CD4-positive, alpha-beta T cell treated with Interleukin-10 for 1 hour (primary cell): ENCODE measurements at places on chromosomes 4 and X.

GRCh38 chr4:101693842-101694398 lies 96.6 kb upstream of the BANK1 start:
- DNase-seq = no peak

- DNase-seq = no peak
Measured at GRCh38 chrX:18664947-18665346, 7.0 kb downstream of the RS1 start.

DNA sequence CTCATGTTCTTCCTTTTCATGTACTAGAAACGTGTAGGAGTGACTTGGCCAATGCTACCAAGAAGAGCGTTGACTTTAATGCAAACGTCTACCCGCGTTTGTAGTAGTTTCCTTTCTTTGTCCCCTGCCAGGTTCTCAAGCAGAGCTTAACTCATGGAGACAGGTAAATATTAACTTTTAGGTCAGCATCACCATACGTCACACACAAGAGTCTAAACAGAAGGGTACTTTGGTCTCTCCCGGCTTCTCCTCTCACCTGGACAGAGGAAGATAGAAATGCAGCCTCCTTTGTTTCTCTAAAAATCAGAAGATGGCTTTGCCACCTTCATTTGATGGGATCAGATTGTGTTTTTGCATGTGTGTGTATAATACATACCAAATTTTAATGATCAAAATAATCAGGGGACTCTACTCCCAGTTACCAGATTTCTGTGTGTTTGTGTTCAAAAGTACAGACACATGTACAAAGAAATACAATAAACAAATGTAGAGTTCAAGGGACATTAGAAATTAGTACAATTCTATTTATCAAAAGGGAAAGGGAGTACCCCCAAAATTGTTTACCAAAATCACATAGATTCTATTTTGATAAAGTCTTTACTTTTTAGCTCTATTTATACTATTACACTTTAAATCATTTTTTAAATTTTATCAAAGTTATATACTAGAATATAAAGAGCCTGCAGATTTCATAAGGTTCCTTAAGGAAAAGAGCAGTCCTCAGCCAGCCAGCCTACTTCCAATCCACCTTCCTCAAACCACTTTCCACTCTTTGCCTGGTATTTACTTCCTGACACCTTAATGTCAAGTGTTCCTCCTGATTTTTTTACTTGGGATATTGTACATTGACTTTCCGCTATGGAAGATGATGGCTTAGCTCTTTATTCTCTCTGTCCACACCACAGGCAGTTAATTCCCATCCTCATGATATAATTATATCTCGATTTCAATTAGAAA lies 195.5 kb downstream of the RELL1 start:
- no peak for DNase-seq

- DNase-seq = no peak
Measured at GRCh38 chr4:48299560-48299959, 29.9 kb upstream of the TEC start.

DNA sequence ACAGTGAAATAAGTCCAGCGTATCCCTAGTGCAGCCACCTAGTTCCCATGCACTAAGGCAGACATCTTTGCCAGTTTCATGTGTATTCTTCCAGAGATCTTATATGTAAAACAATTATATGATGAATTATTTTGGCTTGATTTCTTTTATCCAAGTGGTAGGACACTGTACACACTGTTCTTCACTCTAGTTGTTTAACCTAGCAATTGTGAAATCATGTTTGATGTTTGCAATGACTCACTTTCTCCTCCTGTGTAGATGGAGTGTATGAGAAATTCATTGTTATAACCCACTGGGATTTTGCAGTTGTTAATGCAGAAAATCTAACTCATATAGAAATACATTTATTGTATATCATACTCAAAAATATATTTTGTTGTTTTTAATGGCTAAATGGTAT lies 17.5 kb upstream of the TBC1D1 start:
- DNase-seq = no peak

DNA sequence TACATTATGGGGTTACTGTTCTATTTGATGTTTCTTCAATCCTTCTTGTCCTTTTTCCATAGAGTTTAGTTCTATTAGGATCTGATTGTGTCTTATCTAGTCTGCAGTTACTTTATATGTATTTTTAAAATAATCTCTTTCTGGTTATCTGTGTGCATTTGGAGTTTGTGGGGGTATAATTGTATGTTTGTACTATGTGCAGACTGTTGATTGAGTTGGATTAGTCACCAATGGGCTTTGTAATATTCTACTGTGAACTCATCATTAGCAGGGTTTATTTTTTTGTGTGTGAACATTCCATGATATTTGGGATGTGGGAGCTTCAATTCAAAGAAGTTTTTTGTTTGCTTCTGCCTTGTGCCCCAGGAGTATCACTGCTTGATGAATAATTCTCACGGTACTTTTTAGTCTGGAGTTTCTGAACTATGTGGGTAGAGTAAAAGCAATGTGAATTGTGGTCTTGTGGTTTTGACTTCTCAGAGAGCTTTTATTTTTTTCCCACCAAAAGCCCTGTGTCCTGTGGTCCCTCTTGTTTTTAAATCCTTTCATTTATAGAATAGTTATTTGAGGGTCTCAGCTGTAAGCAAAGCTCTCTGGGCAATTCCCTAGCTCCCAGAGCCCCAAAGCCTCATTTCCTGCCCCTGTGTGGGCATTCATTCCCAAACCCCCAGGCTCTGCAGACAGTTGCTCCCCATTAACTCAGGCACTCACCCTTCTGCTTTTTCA lies 127.8 kb downstream of the PHKA2 start:
- no peak for DNase-seq

- DNase-seq = no peak
Measured at GRCh38 chrX:94302446-94302845, 628.4 kb downstream of the FAM133A start.

- DNase-seq = peak; percentile 17
Measured at GRCh38 chr4:186058253-186058979, 10.5 kb upstream of the TLR3 start.

- DNase-seq = no peak
Measured at GRCh38 chrX:97672608-97673007, 788.9 kb downstream of the RPA4 start.

- peak; percentile 5 for DNase-seq
Measured at GRCh38 chrX:76555816-76556215, 128.3 kb downstream of the MAGEE1 start.

DNA sequence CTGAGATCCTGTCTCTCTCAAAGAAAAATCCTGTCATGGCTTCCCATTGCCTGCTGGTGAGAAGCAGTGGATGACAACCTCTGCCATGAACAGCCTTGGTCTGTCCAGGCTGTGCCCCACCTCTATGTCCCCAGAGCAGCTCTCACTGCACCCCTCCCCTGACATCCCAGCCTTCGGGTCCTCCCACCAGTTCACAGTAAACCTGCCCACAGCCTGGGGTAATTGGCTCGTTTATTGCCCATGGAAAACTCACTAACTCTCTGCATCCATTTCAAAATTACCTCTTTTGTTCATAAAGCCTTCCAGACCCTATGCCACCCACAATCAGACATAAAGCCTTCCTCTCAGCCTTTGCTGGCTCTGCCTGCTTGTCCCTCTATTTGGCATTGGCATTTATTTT lies 10.7 kb upstream of the HMGB3 start:
- no peak for DNase-seq

- no peak for DNase-seq
Measured at GRCh38 chr4:6972911-6973310, 63.3 kb downstream of the TBC1D14 start.

GRCh38 chrX:15602761-15603160 lies 2.0 kb upstream of the ACE2 start:
- no peak for DNase-seq

DNA sequence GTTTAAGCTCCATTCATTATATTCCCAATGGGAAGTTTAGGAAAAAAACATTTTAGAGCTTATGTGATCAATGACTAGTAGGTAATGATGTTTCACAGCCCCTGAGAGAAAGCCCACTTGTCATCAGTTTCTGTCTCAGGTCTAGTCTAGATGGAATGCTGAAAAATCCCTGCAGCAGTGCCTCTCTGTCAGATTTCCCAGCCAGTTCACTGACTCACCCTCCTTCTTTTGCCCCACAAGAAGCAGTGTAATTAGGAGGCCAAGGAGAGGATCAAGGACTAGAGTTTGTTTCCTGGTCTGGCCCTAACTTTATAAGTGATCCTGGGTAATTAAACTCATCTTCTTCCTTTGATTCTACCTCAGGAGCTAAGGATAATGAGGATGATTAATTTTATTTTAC lies 118.7 kb upstream of the ANXA3 start:
- DNase-seq = no peak

DNA sequence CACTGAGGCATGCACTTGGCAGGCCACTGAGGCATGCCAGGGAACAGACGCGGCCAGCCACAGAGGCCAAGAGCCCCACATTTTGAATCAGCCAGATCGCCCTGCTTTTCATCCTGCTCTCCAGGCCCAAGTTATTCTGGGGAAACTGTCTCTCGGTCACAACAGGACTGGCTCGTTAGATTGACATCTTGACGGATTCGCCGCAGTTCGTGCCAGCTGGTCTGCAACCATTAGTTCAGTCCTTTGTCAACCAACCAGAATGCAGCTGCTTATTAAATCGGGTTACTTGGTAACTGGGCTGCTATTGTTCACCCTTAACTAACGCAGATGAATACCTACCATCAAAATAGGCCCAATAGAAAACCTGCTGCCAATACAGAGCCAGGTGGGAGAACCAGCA lies 16.7 kb downstream of the CLDN34 start:
- no peak for DNase-seq

DNA sequence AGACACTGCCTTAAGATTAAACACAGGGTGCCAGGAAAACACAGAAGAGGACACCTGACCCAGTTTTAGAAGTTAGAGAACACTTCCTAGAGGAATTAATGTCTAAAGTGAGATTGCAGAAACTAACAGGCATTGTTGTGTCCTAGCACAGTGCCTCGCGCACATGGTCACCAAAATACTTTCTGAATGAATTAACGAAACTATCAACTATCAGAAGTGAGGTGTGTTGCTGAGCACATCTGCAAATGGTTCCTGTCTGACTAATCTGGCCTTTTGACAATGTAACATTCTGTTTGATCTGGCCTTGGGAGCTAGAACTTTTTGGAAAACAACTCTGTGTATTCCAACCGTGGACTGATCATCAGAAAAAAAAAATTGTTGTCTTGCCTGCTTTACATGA lies 556.8 kb upstream of the LCORL start:
- no peak for DNase-seq

DNA sequence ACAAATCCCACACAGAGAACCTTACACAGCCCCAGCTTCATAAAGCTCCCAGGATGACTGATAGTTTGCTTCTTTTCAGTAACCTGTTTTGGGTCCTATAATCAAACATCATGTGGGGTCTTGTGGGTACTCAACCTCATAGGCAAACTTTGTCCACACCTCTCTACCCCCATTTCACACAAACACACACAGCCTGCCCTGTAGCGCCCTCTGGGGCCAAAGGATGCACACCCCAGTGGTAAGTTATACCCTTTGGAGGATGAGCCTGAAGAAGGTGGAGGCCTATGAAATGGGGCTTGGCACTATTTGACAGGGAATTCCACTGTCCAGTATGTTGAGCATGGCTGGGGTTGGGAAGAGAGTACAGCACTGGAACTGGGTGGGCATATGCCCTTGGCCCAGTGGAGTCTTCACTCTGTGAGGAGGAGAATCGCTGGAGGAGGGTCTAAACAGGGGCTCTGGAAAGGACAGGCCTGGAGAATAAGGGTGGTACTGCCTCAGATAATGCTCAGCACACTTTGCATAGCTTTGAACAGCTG lies 30.5 kb upstream of the COL25A1 start:
- no peak for DNase-seq

DNA sequence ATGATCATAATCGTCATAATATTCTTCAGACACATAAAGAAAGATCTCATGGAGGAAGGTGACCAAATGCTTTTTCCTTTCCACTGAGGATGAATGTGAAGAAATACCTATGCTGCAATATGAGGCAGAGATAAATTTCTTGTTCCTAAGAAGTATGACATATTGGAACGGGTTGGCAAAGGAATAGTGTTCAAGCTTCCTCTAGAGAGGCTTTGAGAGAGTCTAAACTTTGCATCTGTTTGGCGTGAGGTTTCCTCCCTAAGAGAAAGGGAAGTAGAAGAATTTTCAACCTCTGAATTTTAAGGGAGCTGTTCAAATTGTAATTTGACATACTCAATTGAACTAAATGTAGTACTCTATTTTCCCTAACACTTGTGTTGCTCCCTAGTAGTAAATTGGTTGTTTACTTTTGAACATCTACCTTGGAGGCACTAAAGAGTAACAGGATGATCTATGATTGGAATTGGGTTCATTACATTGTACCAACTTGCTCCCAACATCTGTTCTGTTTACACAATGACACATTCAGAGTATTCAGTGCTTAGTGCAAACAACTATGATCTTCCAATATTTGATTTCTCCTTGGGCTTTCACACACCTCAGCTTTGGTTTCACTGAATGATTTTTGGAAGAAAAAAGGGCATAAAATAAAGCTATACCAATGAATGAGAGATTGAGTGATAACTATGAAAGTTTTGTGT lies 122.0 kb downstream of the CORIN start:
- DNase-seq = no peak

DNA sequence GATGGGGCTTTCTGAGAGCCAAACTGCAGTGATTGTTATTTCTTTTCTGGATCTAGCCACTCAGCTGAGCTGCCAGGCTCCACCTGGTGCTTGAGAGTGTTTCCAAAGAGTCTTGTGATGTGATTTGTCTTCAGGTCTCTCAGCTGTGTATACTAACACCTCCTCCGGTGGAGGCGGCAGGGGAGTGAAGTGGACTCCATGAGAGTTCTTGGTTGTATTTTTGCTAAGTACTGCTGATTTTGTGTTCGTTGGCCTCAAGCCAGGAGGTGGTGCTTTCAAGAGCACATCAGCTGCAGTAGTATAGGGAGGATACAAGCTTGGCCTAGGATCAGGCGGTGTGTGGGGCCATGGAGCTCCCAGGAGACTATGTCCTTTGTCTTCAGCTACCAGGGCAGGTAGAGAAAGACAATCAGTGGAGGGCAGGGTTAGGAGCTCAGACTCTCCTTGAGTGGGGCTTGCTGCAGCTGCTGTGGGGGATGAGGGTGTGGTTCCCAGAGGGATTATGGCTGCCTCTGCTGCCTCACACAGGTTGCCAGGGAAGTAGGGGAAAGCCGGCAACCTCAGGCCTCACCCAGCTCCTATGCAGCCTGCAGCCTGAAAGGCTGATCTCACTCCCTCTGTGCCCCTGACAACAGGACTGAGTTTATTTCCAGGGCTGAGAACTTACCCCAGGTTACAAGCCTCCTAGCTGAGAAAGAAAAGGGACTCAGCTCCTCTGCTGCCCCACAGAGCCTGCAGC lies 62.4 kb downstream of the NPFFR2 start:
- no peak for DNase-seq

DNA sequence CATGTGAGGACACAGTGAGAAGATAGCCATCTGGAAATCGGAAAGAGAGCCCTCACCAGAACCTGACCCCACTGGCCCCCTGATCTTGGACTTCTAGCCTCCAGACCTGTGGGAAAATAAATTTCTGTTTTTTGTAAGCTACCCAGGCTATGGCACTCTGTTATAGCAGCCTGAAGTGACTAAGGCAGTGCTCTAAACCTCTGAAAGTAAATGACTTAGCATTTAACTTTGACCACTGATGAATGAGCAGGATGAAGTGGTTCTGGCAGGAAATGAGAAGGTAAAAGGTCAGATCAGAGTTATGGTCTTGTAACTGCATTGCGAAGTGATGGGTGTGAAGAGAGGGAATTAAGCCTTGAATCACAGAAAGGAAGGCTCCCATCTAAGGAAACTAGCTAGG lies 17.0 kb downstream of the GPAT3 start:
- DNase-seq = no peak
